ENCODE measurements at places on chromosomes 2 and 18.

DNA sequence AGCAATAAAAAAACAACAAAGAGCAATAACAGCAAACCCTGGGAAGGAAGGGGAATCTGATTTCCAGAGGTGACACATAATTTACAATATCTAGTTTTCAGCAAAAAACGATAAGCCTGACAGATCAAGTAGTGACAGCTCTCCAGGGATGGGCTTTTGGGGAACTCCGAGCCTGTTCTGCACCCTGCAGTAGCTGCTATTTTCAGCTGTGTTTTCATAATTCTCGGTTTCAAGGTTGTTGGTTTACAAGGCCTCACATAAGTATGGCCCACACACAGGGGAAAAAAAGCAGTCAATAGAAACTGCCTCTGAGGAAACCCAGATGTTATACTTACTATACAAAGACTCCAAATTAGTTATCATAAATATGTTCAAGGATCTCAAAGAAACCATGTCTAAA, 67.7 kb upstream of the CTLA4 start:
- DNase-seq = peak; percentile 62

GRCh38 chr18:30271716-30272115, 770.8 kb downstream of the DSC3 start:
- no peak for DNase-seq

DNA sequence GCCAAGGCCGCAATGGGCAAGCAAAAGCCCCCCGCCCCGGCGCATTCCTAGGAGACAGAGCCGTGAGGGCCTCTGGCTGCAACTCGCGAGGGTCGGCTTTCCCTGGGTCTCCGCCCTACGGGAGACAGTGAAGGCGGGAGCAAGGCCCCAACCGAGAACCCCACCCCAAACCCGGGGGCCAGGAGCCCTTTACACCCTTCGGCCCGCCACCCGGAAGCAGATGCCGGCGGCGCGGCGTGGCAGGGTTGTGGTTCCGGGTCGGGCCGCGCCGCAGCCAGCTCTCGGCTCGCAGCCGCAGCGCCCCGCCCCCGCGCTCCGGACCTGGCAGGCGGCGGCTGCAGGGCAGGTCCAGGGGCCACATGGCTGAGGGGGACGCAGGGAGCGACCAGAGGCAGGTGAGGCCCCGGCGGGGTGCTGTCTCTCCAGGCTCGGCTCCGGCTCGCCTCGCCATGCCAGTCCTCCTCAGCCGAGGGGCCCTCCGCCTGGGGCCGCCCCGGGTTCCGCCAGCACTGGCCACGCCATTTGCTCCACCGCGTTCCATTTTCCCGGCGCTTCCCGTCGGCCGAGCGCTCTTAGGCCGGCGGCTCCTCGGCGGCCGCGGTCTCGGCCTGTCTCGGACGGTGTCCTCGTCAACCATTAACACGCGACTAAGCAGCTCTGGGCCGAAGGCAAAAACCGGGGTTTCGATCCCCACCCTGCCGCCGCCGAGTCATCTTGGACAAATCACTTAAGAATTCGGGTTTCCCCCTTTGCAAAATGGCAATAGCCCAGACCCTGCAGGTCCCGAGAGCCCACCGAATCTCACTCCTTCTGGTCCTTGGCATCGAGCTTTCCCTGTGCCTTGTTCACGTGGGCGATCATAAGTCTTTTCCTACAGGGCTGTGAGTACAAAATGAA, at the start of gene IMPACT:
Gene IMPACT, plus strand, starts transcription at position 273 of the 897 bp plus-strand sequence. Its CDS starts 87 bp downstream, at position 360.
- peak; percentile 77 for DNase-seq

GRCh38 chr2:42328148-42328833, 32.7 kb downstream of the COX7A2L start:
- peak; percentile 35 for DNase-seq

- no peak for DNase-seq
Measured at GRCh38 chr18:55229682-55230081, 270.4 kb upstream of the CCDC68 start.

- no peak for DNase-seq
Measured at GRCh38 chr2:70411483-70412125, 109.7 kb upstream of the FAM136A start.
